ENCODE measurements at places on chromosomes 16 and 17.

GRCh38 chr16:73060892-73061490 is 13.1 kb upstream of the ZFHX3 start:
- DNase-seq = no peak

DNA sequence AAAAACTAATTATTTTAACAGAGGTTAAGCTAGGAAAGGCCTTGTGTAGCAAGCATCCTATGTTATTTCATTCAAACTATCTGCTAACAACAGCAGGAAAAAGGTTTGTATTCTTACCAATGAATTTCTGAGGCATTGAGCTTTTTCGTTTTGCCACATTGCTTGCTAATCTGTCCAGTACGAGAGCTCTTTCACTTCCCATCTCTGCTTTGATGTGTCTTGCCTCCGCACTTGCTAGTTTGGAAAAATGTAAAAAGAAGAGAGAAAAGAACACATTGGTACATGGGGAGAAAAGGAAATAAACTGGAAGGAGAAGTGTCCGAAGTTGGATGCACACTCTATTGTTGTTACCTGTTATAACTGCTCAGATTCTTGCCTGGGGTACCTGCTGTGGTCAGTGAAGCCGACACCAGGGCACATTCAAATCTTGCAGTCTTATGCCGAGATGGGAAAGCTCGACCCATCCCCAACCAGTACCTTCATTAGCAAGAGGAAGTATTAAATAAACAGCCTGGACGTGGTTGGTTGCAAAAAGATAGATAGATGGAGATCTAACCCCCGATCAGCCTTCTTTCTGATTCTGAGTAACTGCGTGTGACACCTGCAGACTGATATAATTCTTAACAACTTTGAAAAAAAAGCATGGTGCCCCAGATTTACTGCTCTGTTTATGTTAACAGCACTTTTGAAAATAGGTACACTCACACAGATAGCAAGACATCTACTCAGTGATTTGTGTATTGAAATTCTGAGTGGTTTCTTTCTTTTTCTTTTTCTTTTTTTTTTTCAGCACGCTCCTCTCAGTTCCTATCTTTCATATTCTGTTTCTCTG is 40.0 kb downstream of the GRB7 start:
- DNase-seq = no peak

DNA sequence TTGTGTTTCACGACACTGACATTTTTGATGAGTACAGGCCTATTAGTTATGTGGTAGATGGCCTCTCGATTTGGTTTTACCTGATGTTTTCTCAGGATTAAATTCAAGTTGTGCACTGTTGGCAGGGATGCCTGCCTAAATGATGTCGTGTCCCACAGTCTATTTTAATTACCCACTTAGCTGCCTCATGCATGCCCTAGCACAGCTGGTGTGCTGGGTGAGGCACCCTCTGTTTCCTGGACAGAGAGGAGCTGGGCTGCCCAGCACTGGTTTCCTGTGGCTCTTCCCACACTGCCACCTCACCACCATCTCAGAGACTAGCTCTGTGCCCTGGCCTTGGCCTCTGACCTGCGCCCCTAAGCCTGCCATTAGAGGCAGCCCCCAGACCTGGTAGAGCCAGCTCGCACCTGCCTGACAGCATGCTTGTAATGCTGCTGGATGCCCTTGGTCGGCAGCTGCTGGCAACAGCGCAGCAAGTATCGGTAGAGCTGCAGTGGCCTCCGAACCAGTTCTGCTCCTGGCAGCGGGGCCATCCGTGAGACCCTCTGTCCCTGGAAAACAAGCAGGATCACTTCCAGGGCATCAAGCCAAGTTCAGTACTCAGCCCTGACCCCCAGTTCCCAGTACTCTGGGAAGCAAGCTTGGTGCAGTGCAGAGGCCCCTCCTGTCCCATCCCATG is 10.9 kb downstream of the LYRM9 start:
- DNase-seq = no peak

DNA sequence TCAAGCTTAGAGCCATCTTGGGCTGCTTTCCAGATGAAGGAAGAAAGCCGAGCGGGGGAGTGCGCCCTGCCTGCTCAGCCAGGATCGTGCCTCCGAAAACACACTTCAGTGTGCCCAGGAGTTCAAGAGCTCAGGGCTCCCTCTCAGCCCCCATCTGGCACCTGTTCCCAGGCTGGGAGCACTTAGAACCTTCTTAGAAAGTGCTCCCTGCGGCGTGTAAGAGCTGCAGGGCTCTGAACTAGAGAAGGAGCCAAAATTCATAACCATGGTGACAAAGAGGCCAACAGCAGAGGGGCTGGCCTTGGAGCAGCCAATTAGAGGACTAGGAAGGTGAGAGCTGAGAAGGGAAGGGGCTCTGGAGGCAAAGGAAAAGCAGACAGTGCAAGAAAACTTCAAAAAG is 59.0 kb upstream of the TNRC6C start:
- no peak for DNase-seq

DNA sequence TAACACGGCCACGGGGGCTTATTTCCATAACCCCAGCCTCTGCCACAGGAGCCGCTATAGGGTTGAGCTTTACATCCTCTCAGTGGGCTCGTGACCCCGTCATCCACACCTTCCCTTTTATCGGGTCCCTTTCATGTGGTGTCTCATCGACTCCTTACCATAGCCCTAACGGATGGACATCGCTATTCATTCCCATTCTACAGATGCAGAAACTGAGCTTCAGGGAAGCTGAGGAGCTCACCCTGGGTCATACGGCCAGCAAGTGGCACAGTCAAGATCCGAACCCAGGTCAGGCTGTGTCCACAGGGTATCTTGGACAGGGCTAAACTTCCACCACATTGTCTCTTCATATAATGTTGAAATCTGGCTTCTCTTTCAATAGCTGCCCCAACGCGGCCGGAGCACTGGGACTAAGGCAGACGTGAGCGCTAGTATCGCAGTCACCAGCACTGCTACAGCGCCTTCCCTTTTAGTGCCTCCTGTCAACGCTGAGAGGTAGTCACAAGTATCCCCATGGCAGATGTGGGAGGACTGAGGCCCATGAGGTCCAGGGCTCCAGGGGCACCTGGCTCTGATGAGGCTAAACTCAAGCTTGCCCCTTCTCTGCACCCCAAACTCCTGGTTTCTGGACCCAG is 50.8 kb downstream of the SOCS1 start:
- DNase-seq = no peak

- DNase-seq = no peak
Measured at GRCh38 chr16:3400446-3400778, 392 bp downstream of the ZSCAN32 start.

- no peak for DNase-seq
Measured at GRCh38 chr17:2803386-2803785, 7.1 kb downstream of the RAP1GAP2 start.

- no peak for DNase-seq
Measured at GRCh38 chr17:82614095-82614631, 34.1 kb downstream of the WDR45B start.

- no peak for DNase-seq
Measured at GRCh38 chr17:29949696-29950095, 8.3 kb downstream of the EFCAB5 start.

- peak; percentile 85 for DNase-seq
Measured at GRCh38 chr17:27244491-27245223, 49.3 kb upstream of the WSB1 start.

- DNase-seq = no peak
Measured at GRCh38 chr17:35094902-35095301, 24.8 kb downstream of the RAD51D start.

DNA sequence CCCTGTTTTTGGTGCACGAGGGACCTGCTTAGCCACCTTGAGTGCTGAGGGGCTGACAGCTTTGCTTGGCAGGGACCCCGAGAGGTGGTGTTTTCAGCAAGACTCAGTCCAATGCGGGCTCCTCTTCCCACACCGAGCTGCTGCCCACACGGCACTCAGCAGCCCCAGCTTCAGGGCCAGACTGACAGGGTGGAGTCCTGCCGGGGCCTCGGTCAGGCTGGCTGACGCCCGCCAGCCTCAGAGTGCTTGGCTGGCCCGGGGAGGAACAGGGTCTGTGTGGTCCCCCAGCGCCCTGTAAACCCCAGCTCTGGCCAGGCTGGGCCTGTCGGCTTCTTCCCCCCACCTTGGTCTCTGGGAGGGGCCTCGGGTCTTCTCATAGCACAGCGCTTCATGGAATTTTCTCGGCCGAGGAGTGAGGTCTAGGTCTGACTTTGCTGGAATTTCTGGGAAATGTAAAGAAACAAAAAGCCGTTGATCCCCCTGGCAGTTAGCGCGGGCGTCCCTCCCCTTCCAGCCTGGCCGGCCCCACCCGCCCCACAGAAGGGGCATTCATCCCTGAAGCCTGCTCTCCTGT is 2.6 kb downstream of the SOX8 start:
- no peak for DNase-seq

- DNase-seq = no peak
Measured at GRCh38 chr16:71404364-71404763, 37.5 kb downstream of the TLE7 start.
